ENCODE measurements at places on chromosomes 13 and 19. TPM values are rescaled to one million over a fixed set of nuclear protein-coding genes. Genes with fewer than 3 reads are reported as not detected.

The URAD gene
- not detected for total RNA-seq

The ZNF497 gene
- 0.40 TPM for total RNA-seq

The USHBP1 gene
- 4.7 TPM for total RNA-seq

The ZNF506 gene
- 18.2 TPM for total RNA-seq

The ACER1 gene
- total RNA-seq = not detected

The CYP4F2 gene
- not detected for total RNA-seq

The ITGBL1 gene
- 9.2 TPM for total RNA-seq

All from cardiac septum (tissue), 1 donor.